ENCODE measurements at places on chromosomes 4 and X.

DNA sequence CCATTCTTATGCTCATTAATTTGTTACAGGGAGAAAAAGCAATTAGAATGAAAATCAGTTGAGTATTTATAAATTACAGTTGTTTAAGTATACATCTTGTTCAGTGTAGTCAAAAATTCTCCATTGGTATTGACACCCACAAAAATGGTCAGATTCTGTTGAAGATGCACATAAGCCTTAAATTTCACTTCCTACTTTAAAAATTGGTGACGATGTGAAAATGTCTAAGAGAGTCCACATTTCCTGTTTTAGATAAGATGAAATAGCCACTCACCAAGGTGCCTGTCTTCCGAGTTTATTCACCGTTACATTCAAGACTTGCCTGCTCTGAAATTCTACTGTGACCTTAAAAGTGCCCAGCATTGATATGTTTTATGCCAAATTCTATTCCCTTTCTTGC is 93.6 kb downstream of the GPR143 start:
- DNase-seq: no peak

DNA sequence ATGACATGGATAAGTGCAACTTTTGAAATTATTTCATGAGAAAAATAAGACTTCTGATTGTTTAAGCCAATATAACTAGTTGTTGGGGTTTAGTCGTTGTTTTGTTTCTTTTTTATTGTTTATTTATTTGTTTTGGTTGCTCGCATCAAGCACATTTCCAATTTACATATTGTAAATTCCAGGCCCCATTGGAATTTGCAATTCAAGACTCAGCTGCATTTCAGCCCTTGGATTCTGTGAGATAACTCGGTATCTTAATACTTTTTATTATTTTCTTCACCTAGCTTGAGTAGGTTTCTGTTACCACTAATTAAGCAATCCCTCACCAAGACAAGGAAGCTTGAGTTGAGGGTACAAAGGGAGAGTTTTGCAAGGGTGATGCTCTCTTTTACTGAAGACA is 318.3 kb upstream of the GATB start:
- no peak for DNase-seq

DNA sequence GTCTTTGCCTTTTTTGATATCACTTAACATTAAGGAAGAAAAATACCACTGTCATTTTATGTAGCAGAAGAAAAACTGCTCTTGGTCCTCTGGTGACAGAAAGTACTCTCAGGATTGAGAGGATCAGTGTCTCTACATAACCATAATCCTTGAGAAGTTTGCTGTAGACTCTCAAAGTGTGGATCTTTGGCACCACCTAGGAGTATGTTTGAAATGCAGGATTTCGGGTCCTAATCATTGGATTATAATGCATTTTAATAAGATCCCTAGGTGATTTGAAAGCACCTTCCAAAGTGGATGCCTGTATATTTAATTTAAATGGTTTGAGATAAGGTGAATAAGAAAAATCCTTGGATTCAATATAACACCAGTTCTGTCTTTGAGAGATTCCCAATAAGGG is 23.2 kb downstream of the MOB1B start:
- DNase-seq: no peak

GRCh38 chr4:17958181-17958580 is 63.4 kb downstream of the LCORL start:
- DNase-seq: no peak

- no peak for DNase-seq
Measured at GRCh38 chr4:28176942-28177341, 1316.3 kb downstream of the STIM2 start.

GRCh38 chr4:22192084-22192511 is 243.5 kb upstream of the KCNIP4 start:
- DNase-seq: no peak

DNA sequence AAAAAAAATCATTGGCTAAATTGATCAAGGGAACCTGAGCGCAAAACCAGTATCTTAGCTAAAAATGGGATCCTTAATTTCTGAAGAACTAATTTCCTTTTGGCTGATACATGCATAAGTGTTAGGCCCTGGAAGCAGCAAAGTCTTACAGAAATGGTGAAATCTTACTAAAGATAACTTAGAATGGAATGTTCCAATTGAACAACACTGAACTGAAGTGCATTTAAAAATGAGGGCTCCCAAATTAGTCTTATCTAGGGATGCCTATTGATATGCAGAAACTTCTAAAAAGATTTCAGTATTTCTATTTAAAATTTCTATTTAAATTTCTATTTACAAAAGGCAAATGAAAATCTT is 120.7 kb upstream of the BANK1 start:
- no peak for DNase-seq

DNA sequence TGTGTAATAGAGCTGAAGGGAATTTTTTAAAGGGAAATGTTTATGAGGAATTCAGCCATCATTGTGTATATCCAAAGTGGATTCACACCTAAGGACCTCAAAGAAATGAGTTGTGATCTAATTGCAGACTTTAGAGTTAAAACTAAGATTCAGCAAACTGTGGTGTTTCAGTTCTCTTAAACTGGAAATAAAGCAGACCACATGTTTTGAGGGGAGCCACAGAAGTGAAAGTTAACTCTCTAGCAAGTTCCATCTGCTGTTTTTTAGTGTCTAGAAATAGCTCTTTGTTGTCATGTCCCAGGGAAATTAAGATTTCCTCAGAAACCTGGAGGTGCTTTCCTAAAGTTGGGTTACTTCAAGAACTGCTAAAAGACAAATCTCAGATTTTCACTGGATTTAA is 97.3 kb upstream of the DDX3X start:
- peak; percentile 26 for DNase-seq

DNA sequence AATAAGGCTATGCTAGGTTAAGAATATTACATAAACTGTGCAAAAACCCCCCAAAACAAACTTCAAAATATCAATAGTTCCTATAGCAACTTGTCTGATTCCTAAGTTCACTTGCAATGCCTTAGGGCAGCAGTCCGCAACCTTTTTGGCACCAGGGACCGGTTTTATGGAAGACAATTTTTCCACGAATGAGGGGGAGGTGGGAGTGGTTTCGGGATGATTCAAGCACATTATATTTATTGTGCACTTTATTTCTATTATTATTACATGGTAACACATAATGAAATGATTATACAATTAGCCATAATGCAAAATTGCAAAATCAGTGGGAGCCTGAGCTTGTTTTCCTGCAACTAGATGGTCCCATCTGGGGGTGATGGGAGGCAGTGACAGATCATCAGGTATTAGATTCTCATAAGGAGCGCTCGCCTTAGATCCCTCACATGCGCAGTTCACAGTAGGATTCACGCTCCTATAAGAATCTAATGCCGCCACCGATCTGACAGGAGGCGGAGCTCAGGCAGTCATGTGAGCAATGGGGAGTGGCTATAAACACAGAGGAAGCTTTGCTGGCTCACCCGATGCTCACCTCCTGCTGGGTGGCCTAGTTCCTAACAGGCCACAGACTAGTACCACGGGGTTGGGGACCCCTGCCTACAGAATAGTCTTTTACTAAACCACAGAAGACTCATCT is 39.7 kb downstream of the ACOX3 start:
- no peak for DNase-seq

- DNase-seq: peak; percentile 68
Measured at GRCh38 chr4:37601531-37601930, 84.6 kb downstream of the RELL1 start.

DNA sequence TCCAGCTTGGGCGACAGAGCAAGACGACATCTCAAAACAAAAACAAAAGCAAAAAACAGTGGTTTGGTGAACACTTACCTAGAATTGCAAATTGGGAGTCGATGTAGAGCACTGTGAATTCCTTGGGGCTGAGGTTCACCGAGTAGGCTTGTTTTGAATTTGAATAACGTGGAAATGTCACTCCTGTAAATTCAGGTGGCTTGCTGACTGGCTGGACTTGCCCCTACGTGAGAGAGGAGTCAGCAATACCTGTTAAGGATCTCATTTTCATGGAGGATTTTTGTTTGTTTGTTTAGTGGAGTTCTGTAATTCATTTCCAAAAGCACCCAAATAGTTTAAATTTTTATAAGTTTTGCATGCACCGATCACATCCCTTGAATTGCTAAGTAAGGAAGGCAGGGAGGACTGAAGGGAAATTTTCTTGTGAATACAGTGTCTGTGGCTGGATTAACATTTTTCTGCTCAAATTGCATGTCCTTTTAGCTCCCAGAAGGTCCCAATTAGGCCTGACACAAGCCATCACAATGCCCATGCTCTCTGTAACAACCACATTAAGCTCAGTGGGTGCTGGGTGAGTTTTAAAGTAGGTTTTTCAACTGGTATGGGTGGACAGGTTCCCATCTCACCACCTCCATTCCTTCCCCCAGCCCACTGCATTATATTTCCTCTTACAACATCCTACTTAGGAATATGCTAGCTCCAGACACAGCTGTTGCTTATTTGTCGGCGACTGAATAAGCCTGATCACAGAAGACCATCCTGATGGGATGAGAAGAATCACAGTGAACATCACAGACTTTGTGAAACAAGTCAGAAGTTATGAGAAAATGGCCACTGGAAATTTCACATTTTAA is 58.5 kb upstream of the TTC29 start:
- no peak for DNase-seq

Data from stomach (tissue), 19 donors.